ENCODE measurements at places on chromosomes 2 and 18. TPM values are rescaled to one million over a fixed set of nuclear protein-coding genes. Genes with fewer than 3 reads are reported as not detected.

FIGN gene
- 13.9 TPM for total RNA-seq

GRCh38 chr2:71581026-71581425 is 127.7 kb downstream of the DYSF start:
- no peak for DNase-seq

DNA sequence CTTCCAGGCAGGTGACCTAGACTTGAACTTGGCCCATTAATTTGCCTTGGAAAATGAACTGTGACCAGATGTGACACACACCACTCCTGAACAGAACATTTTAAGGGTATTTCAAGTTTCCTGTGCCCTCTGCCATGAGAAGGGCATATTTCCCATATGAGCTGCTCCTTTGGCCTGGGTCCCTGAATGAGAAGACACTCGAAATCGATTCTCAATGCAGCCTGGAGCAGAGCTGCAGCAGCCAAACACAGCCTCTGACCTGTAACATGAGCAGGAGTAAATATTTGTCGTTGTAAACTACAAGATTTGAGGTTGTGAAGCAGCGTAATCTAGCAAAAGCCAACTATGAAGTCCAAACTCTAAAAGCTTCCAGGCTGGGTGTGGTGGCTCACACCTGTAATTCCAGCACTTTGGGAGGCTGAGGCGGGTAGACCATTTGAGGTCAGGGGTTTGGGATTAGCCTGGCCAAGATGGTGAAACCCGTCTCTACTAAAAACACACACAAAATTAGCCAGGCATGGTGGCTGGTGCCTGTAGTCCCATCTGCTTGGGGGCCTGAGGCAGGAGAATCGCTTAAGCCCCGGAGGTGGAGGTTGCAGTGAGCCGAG is 30.1 kb upstream of the SOS1 start:
- DNase-seq: no peak

DNA sequence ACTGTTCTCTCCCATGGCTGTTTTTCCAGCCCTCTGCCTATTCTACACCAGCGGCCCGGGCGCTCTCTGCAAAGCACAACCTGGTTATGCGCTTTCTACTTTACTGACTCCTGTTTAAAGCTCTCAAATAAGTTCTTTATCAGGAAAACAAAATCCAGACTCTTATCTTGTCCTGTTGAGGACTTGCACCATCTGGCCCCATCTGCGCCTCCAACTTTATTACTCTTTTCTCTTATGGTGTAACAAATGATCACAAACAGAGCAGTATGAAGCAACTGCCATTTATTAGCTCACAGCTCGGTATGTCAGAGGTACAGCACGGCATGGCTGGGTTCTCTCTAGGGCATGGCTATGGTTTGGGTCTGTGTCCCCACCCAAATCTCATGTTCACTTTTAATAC is 236.5 kb upstream of the NT5C1B start:
- no peak for DNase-seq

GRCh38 chr18:14117606-14118005 is 14.6 kb downstream of the ZNF519 start:
- no peak for DNase-seq

- DNase-seq: no peak
These were observed 9.6 kb downstream of the CPLX4 start for GRCh38 chr18:59308938-59309260.

ABCB11 gene
- 18.4 TPM for total RNA-seq

Measured in breast epithelium (tissue), 4 donors.